ENCODE measurements at places on chromosomes 1 and 21.

- DNase-seq, result no peak
Measured at GRCh38 chr1:54919367-54920359, 32.7 kb upstream of the DHCR24 start.

DNA sequence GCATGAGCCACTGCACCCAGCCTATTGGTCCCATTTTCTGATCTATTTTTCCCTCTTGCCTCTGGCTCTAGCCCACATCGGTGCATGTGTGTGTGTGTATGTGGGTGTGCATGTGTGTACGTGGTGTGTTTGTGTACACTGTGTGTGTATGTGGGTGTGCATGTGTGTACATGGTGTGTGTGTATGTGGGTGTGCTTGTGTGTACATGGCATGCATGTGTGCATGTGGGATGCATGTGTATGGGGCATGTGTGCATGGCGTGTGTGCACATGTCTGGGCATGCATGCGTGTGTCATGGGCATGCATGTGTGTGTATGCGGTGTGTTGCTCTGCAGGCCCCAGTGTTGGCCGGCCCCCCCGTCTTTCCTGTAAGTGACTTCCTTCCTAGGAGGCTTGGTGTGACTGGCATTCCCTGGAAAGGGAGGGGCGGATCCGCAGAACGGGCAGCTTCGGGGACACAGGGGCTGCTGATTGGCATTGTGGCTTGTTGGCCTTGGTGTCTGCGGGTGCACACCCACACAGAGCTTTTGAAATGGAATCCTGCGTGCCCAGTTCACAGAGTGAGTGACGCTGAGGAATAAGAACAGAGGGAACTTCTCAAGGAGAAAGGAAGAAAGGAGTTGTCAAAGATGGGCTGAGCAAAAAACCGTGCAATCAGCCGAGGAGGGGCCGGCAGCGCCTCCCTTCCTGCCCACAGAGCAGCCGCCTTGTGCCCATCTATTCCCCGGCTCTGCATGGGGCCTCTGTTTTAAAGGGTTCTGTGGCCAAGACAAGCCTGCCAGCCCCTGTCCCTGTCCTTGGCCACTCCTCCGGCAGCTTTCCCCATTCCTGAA lies 8.0 kb downstream of the PDXK start:
- no peak for DNase-seq

DNA sequence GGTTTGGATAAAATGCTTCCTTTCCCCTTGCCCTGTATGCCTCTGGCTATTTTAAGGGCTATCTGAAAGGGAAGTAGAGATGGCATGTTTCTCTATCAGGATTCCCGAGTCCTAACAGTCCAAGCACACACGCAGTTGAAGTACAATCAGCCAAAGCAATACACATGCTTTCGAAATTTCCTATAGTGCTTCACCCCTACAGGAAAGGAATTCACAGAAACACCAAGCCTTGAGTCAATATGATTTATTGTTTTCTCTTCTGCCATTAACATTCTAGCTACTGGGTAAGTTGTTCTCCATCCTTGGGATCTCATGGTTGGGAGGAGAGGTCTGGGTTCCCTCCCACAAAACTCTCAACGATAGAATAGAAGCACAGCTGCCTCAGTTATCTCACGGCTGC lies 8.7 kb downstream of the ITLN1 start:
- DNase-seq, result no peak

DNA sequence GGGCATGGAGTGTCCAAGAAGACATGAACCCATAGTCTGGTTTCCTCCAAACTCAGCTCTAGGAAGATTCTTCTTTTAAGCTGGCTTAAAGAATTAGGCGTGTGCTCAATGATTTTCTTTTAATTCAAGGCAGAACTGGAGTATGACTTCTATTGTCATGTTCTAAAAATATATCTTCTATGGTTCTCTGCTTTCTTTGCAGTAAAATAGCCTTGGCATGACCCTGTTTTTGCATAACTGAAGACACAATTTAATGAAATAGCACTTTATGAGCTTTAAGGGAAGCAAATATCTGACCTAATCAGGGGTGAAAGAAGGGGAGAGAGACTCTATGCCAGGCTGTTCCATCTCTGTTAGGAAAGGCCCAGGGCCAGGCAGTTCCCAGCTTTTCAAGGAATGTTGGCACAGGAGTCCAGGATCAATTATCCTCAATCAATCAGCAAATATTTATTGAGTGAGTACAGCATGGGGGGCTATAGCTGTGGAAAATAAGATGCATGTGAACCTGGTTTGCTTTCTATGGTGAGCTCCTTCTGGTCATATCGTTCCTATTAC lies 7.2 kb upstream of the CSF1 start:
- DNase-seq, result no peak

DNA sequence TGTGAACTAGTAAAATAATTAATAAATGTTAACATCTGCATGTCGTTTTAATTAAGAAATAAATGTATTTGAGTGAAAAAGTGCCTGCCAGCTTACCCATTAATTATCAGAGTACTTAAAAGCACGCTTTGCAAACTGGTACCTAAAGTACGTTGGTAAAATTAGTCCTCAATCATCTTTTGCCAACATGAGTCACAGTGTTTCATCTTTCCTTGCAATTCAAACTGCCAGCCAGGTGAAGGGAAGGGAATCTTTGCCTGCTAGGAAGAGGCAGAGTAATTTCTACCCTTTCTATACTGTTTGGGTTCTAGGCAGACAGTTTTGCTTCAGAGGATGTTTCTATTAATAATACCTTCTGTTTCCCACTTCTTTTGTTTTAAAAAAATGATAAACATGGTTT lies 57.2 kb upstream of the CNIH3 start:
- no peak for DNase-seq

GRCh38 chr1:160630523-160631451 lies 16.1 kb downstream of the SLAMF1 start:
- DNase-seq, result no peak

GRCh38 chr1:201560328-201561194 lies 21.6 kb downstream of the NAV1 start:
- DNase-seq, result no peak

DNA sequence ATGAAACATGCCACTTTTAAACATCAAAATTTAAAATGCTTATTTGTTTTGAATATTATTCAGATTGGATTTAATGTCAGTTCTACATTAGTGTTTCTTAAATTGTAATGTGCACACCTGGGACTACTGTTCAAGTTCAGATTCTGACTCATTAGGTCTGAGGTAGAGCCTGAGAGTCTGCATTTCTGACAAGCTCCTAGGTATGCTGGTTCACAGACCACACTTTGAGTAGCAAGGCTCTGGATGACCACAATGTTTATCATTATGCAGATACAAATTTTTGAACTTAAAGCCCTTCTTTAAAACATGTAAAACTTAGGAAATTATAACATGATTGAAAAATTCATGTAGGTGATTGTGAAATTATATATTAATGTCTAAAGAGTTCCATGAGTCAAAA lies 40.2 kb downstream of the TTLL7 start:
- DNase-seq, result no peak

DNA sequence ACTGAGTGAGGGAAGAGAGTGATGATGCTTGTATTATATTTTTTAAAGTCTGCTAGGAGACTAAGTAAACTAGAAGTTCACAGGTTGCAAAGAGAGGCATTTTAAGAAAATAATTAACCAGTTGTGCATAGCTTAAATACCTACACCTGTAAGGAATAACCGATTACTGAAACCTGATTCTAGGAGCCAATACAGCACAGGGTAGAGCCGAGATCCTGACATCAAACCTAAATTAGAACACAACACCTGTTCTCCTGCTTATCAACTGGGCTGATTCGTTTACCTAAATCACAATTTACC lies 54.8 kb downstream of the EPRS1 start:
- DNase-seq, result no peak

GRCh38 chr1:7403265-7404045 lies 367.6 kb upstream of the VAMP3 start:
- DNase-seq, result no peak

DNA sequence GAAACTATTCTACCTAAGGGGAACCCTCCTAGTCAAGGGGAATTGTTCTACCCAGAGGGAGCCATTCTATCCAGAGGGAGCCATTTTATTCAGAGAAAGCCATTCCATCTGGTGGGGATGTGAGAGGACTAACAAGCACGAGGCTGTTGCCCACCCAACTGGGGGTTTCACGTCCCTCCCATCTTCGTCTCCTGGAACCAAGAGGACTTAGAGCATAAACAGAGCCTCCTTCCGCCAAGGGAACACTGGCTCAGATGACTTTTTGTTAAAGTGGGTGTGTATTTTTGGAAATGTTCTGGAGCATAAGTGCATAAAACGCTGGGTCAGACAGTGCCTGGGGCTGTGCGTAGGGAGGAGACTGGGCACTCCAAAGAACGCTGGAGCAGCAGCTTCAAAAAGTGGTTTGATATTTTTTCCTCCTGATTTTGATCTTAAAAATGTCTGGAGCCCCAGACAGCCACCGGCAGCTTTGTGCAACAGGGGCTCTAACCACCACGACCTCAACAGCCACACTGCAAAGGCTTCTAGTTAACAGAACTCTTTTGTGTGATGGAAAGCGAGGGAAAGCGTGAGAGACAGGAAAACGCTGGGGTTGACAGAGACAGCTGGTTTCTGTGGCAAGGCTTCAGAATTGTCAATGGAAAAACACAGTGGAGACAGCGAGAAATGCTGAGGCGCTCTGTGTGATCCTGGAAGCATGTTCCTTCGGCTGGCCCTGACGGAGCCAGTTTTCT lies 363.6 kb upstream of the CAMK1G start:
- DNase-seq, result no peak
